ENCODE measurements at places on chromosomes 2 and 18. TPM values are rescaled to one million over a fixed set of nuclear protein-coding genes. Genes with fewer than 3 reads are reported as not detected.

DNA sequence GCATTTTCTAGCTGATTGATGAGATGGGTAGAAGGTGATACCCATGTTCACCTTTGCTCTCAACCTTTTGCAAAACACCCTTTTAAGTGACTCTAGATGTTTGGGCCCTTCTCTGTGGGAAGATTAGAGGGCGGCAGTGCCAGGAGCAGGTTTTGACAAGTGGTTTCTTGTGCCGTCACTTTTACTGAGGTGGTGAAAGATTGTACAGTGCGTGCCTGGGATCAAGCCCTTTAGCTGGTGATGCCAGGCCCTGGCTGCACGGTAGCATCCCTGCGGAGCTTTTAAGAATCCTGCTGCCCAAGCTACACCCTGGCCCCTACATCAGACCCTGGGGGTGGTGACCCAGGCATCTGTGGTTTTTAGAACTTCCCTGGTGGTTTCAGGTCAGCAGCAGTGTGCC lies 29.1 kb downstream of the MTCL1 start:
- no peak for DNase-seq

DNA sequence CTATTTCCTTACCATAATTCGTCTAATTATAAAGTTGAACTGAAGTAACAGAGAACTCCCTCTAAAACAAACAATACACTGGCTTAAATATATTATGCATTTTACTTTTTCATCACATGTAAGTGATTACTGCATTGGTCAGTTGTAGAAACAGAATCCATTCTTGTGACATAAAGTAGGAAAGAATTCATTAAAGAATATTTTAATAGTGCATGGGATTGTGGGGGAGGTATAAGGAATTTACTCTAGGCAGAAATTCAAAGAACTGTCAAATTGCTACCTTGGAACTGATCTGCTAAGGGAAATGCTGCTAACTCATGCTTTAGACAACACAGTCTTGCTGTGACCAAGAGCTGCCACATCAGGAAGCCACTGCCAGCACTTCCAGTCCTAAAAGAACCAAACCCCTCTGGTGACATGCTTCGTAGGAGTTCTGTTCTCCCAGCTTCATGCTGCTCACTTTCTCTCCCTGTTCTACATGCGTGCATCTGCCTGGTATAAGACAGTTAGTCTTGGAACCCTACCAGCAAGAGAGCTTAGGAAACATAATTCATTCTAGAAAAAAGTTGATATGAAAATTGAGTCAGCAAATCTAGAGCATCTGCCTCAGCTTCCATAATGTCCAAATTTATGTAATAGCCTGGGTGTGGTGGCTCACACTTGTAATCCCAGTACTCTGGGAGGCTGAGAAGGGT lies 1137.6 kb upstream of the NXPH2 start:
- no peak for DNase-seq

Gene CPLX4
- not detected for polyA plus RNA-seq

DNA sequence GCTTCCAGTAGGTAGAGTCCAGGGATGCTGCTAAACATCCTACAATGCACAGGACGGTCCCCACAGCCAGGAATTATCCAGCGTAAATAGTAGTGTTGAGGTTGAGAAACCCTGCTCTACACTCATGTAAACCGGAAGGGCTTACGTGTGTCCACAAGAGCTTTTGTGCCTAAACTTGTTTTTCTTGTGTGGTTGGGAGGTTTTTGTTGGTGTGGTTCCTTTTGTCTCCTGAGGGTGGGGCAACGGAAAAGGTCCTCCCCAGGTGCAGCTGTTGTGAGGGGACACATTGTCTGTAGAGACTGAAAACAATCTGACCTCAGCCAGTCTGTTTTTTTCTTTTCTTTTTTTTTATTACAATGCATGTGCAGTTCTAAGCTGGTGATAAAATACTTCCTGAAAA lies 72.7 kb upstream of the MGAT5 start:
- DNase-seq, result peak; percentile 19

GRCh38 chr2:229445501-229446211 lies 174.6 kb upstream of the PID1 start:
- peak; percentile 84 for DNase-seq

Gene KATNAL2
- polyA plus RNA-seq, result 4.5 TPM

Gene AMER3
- not detected for polyA plus RNA-seq

GRCh38 chr2:10324095-10324832 lies 21.6 kb downstream of the HPCAL1 start:
- peak; percentile 37 for DNase-seq

GRCh38 chr2:134122610-134123009 lies 131.3 kb upstream of the MGAT5 start:
- DNase-seq, result no peak

GRCh38 chr2:206452750-206453149 lies 9.4 kb downstream of the ADAM23 start:
- DNase-seq, result no peak

DNA sequence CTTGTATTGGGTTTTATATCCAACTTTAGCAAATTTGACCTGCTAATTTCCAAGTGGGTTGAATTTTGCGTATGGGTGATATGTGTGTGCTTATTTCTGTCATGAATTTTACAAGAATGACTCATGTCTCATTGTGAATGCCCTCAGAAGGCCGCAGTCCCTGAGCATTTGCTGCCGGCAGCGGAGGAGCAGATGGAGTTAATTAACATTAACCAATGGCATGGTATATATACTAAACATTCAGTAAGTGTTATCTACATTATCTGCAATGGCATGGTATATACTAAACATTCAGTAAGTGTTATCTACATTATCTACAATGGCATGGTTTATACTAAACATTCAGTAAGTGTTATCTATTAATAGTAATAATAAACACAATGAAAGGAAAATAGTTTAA lies 90.1 kb downstream of the DOK6 start:
- DNase-seq, result no peak

- DNase-seq, result no peak
Measured at GRCh38 chr2:108367014-108367413, 10.7 kb upstream of the SULT1C4 start.

Gene MARCHF4
- 0.11 TPM for polyA plus RNA-seq

DNA sequence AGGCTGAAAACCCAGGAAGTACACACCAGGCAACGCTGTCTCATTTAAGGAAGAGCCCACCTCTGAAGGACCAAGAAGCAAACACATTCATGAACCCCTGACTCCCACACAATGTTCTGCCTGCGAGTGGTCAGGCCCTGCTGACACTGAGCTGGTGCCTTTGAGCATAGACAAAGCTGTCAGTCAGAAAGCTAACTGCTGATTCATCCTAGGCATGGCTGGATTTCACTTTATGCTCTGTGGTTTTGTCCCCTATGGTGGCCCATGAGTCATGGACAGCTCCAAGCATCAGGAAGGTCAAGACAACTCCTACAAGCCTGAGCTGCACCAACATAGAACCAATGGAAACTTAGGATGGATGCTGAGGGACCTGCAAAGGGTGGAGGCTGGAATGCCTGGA lies 78.9 kb downstream of the UXS1 start:
- no peak for DNase-seq

- no peak for DNase-seq
Measured at GRCh38 chr2:27855476-27855875, 34.7 kb downstream of the RBKS start.

DNA sequence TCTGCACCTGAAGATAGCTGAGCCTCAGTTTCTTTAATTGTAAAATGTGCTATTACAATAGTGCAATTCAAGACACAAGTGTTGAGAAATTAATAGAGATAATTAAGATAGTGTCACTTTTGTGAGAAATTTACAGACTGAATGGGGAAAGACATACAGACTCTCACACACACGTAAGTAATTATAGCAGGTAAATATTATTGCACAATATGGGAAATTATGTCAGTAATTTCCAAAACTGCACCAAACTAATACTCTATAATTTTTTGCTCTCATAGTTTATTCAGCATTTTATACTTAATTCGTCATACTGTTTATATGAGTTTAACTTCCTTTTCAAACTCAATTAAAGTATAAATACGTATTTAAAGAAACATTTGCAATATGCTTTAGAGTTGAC lies 124.9 kb upstream of the GYPC start:
- no peak for DNase-seq

GRCh38 chr2:46500801-46501200 lies 21.4 kb downstream of the TMEM247 start:
- DNase-seq, result no peak

- peak; percentile 96 for DNase-seq
Measured at GRCh38 chr2:74553892-74554819, at the start of the genes DOK1 and LOXL3. TSS of gene DOK1 (plus strand) at chr2:74554720. CDS start at chr2:74554755, 35 bp downstream. TSS of gene LOXL3 (minus strand) at chr2:74553942. CDS start at chr2:74552634, 1,308 bp downstream.

DNA sequence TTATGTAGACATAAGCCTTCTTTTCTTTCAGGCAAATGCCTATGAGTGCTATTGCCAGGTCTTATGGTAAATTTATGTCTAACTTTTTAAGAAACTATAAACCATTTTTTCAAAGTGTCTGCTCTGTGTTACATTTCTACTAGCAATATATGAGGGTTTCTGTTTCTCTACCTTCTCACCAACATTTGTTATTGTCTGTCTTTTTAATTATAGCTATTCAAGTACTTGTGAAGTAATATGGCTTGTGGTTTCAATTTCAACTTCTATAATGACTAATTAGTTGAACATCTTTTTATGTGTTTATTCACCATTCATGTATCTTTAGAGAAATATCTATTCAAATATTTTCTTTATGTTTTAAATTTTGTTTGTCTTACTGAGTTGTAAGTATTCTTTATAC lies 213.1 kb upstream of the MC4R start:
- no peak for DNase-seq

Gene B4GALT6
- polyA plus RNA-seq, result 13.0 TPM

Gene ANKRD23
- polyA plus RNA-seq, result 8.1 TPM

GRCh38 chr18:75923169-75923568 lies 495.7 kb upstream of the SMIM21 start:
- DNase-seq, result peak; percentile 90

GRCh38 chr2:167249197-167249596 lies 360.9 kb downstream of the XIRP2 start:
- DNase-seq, result no peak

Gene PECR
- 8.1 TPM for polyA plus RNA-seq

Gene MERTK
- polyA plus RNA-seq, result 5.7 TPM

Gene DYSF
- polyA plus RNA-seq, result 152 TPM
